Lung (tissue), 17 donors: ENCODE measurements at places on chromosomes 4 and X. TPM values are rescaled to one million over a fixed set of nuclear protein-coding genes. Genes with fewer than 3 reads are reported as not detected.

The CRLF2 gene
- 0.19 TPM for polyA plus RNA-seq

- no peak overlapping the region for H3K27ac ChIP-seq
- no peaks in the 10 kb centered on the region for H3K27me3 ChIP-seq
- H3K36me3 ChIP-seq: no peaks in the 10 kb centered on the region
- no peak overlapping the region for H3K4me3 ChIP-seq
Observed at GRCh38 chrX:53713987-53714579, 27.6 kb upstream of the HUWE1 start.

DNA sequence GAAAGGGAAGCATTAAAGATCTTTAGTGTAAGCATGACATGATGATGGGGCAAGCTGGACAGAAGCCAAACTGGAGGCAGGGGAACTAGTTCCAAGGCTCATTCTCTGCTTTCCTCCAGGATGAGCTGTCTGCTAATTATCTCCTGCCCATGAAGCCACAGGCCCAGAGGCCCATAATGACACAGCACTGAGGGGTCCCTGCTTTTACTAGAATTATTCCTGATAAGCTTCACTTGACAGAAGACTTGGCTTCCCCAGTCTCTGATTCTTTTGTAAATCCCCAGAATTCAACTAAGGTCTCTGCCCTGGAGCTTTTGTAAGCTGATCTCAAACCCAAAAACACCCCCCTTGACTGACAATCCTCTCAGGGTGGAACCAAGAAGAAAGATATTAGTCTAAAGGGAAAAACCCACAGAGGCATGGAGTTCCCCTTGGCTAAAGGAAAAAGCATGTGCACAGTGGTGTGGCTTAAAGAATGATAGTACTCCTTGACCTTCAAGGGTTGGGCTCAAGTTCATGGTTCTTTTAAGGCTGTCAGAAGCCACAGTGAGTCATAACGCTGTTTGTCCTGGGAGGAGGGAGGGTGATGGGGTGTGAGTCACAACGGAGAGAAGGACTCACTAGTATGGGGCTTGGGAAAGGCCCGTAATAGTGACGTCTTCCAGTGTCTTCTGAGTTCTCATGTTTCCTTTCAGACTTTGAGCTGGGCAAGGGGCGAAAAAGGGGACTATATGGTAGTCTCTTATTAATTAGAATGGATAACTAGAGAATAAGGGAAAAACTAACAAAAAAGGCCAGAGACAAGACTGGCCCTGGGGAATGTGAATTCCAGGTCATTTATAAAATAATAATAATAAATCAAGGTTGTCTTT, 146.0 kb upstream of the CPEB2 start:
- DNase-seq: no peak
- H3K27me3 ChIP-seq: no peaks in the 10 kb centered on the region
- H3K4me1 ChIP-seq: no peaks in the 10 kb centered on the region
- peak overlapping the region; percentile 59 for H3K27ac ChIP-seq
- H3K4me3 ChIP-seq: no peak overlapping the region

GRCh38 chr4:145048817-145049216, 49.2 kb downstream of the ANAPC10 start:
- no peaks in the 10 kb centered on the region for H3K27me3 ChIP-seq
- no peaks in the 10 kb centered on the region for H3K4me1 ChIP-seq
- H3K4me3 ChIP-seq: no peak overlapping the region
- H3K36me3 ChIP-seq: no peaks in the 10 kb centered on the region

The USP17L12 gene
- not detected for polyA plus RNA-seq

DNA sequence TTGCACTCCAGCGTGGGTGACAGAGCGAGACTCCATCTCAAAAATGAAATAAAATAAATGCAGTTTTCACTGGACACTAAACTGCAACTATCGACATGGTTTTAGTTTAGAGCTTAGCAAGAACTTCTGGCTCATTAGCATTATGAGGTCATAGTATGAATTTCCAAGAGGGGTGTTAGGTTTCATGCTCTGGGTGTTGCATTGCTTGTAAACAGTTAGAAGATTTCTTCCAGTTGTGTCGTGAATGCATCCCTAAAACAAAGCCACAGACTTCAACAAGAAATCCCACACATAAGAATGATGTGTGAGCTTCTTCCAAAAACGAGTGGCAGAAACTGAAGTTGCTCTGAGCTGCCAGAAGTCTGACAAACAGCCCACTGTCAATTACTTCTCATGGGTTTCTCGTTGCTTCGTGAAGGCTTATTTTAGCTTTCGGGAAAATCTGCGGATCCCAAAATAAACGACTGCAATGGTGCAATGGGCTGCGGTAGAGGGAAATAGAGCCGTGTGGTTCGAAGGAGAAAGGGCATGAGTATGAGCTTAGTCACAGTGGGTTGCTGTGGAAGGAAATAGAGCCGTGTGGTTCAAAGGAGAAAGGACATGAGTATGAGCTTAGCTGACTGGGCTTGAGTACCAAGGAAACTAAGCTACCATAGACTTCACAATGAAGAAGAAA, 354.9 kb downstream of the DHRSX start:
- no peaks in the 10 kb centered on the region for H3K27me3 ChIP-seq
- no peaks in the 10 kb centered on the region for H3K4me1 ChIP-seq
- no peak overlapping the region for H3K4me3 ChIP-seq
- DNase-seq: no peak

GRCh38 chr4:25937801-25938200, 23.8 kb downstream of the SMIM20 start:
- no peak overlapping the region for H3K4me3 ChIP-seq
- H3K4me1 ChIP-seq: peaks cover 16% of the 10 kb centered on the region
- H3K27me3 ChIP-seq: no peaks in the 10 kb centered on the region
- peak; percentile 89 for DNase-seq

- no peaks in the 10 kb centered on the region for H3K4me1 ChIP-seq
- H3K36me3 ChIP-seq: no peaks in the 10 kb centered on the region
- H3K4me3 ChIP-seq: no peak overlapping the region
- no peak for DNase-seq
Observed at GRCh38 chr4:7499661-7500060, 64.9 kb upstream of the PSAPL1 start.

- H3K27me3 ChIP-seq: no peaks in the 10 kb centered on the region
- H3K4me3 ChIP-seq: no peak overlapping the region
- DNase-seq: peak; percentile 11
- H3K27ac ChIP-seq: no peak overlapping the region
Observed at GRCh38 chr4:167955006-167955405, 137.3 kb upstream of the ANXA10 start.

The MAGEB16 gene
- not detected for polyA plus RNA-seq

DNA sequence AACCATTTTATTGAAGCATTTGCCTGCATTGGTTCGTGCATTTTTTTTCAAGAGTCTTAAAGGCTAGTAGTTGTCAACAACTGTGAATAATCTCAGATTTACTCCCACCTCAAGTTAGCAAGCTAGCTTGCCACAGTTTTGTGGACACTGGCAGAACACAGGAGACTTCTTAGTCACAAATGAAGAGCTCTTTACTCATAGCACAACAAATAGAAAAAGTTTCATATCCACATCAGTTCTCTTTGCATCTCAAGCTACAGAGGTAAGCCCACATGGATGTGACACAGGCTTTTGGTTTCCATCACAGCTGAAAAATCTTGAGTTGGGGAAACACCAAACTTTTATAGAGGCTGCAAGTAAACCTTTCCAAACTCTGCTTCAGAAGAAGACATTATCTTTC, 2315.7 kb upstream of the TENM3 start:
- no peaks in the 10 kb centered on the region for H3K36me3 ChIP-seq
- no peaks in the 10 kb centered on the region for H3K4me1 ChIP-seq
- no peak for DNase-seq
- H3K27ac ChIP-seq: no peak overlapping the region
- no peaks in the 10 kb centered on the region for H3K27me3 ChIP-seq

GRCh38 chr4:99790796-99791617, 25.6 kb upstream of the DAPP1 start:
- no peaks in the 10 kb centered on the region for H3K36me3 ChIP-seq
- no peaks in the 10 kb centered on the region for H3K27me3 ChIP-seq
- DNase-seq: no peak
- no peaks in the 10 kb centered on the region for H3K4me1 ChIP-seq
- H3K4me3 ChIP-seq: no peak overlapping the region
- no peak overlapping the region for H3K27ac ChIP-seq

GRCh38 chrX:41043674-41044345, 41.4 kb upstream of the USP9X start:
- no peaks in the 10 kb centered on the region for H3K27me3 ChIP-seq
- no peaks in the 10 kb centered on the region for H3K36me3 ChIP-seq
- no peak overlapping the region for H3K4me3 ChIP-seq
- no peak overlapping the region for H3K27ac ChIP-seq

GRCh38 chr4:148196164-148196563, 246.1 kb downstream of the NR3C2 start:
- no peak for DNase-seq
- no peak overlapping the region for H3K27ac ChIP-seq
- H3K4me3 ChIP-seq: no peak overlapping the region
- H3K4me1 ChIP-seq: no peaks in the 10 kb centered on the region

GRCh38 chrX:154990496-154990895, 32.0 kb downstream of the F8 start:
- no peak overlapping the region for H3K4me3 ChIP-seq
- no peaks in the 10 kb centered on the region for H3K4me1 ChIP-seq
- H3K36me3 ChIP-seq: no peaks in the 10 kb centered on the region
- no peak for DNase-seq
- no peak overlapping the region for H3K27ac ChIP-seq

- no peak overlapping the region for H3K27ac ChIP-seq
- no peaks in the 10 kb centered on the region for H3K4me1 ChIP-seq
- no peak overlapping the region for H3K4me3 ChIP-seq
- no peaks in the 10 kb centered on the region for H3K36me3 ChIP-seq
- DNase-seq: no peak
- H3K27me3 ChIP-seq: no peaks in the 10 kb centered on the region
Observed at GRCh38 chrX:74351760-74352159, 47.8 kb downstream of the ZCCHC13 start.

The TCP11X2 gene
- polyA plus RNA-seq: 0.12 TPM

GRCh38 chr4:95672811-95673210, 124.0 kb upstream of the UNC5C start:
- no peaks in the 10 kb centered on the region for H3K27me3 ChIP-seq
- DNase-seq: no peak
- H3K27ac ChIP-seq: no peak overlapping the region
- H3K4me3 ChIP-seq: no peak overlapping the region

The ADH1B gene
- polyA plus RNA-seq: 186 TPM

DNA sequence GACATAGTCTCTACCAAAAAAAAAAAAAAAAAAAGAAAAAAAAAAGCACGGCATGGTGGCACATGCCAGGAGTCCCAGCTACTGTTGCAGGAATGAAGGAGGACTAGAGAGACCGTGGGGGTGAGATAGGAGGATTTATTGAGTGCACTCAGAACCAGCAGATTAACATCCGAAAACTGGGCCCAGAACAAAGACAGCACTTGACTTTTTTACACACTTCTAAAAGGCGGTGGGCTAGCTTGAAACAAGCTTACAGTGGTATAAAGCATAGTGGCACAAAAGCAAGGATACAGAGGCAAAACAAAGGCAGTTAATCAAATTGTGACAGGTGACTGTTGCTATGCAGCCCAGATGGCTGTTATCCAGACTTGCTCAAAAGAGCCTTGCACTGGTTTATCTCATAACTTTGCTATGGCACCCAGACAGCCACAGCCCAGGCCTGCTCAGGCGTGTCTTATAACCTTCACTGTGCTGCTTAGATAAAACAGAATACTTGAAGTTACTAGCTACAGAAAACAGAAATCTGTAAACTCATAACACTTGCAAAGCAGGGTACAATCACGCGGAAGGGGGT, 9.9 kb upstream of the PI4K2B start:
- no peak overlapping the region for H3K27ac ChIP-seq
- H3K4me1 ChIP-seq: no peaks in the 10 kb centered on the region
- H3K36me3 ChIP-seq: no peaks in the 10 kb centered on the region
- peak; percentile 13 for DNase-seq
- H3K27me3 ChIP-seq: no peaks in the 10 kb centered on the region
- H3K4me3 ChIP-seq: no peak overlapping the region

- H3K27me3 ChIP-seq: no peaks in the 10 kb centered on the region
- H3K36me3 ChIP-seq: no peaks in the 10 kb centered on the region
- H3K27ac ChIP-seq: no peak overlapping the region
- H3K4me1 ChIP-seq: no peaks in the 10 kb centered on the region
Observed at GRCh38 chr4:153107246-153107645, 97.0 kb upstream of the TRIM2 start.

DNA sequence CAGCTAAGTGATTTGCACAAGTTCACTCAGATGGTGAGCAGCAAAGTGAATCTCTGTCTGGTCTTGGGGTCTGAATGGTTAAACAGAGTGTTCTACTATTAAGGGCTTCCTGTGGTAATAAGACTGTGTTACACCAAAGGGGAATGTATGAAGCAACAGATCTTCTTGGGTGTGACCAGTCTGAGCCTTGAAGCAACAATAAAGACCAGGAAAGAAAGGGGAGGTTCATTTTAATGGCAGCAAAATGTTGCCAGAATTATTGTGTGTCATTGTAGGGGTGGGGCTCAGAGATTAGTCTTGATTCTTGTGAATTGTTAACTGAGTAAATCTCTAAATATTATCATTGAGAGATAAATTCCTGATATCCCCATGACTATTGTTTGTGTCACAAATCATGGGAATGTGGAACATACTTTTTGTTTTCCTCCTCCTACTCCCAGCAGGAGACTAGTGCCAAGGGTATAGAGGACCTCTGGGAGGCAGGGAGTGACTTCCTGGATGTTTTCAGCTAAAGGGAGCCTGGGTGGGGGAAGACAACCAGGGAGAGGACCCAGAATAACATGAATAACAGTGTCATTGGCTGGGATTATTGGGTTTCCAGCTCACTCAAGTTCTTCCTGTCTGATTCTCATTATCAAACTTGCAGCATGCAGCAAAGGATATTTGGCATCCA, 141.4 kb upstream of the PAK3 start:
- H3K36me3 ChIP-seq: no peaks in the 10 kb centered on the region
- no peak for DNase-seq
- no peaks in the 10 kb centered on the region for H3K4me1 ChIP-seq

DNA sequence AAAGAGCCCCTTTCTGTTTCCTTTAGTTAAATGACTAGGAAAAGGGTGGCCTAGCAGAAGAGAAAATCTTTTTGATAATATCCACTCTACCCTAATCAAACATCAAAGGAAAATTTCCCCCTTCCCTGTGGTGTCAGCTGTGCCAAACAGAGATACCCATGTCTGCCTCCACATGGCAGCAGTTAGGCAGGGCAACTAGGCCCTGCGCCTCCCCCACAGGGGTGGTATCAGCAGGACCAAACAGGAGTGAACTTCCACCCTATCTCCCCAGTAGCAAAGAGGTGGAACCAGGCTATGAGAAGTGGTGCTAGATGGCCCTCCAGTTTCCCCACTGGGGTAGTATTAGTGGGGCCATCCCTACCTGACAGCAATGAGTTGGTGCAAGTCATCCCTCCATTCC, 19.8 kb upstream of the XKRX start:
- no peak overlapping the region for H3K27ac ChIP-seq
- DNase-seq: no peak
- H3K4me1 ChIP-seq: no peaks in the 10 kb centered on the region
- H3K4me3 ChIP-seq: no peak overlapping the region

The SLIT2 gene
- 8.8 TPM for polyA plus RNA-seq

GRCh38 chrX:94942603-94943002, 1268.6 kb downstream of the FAM133A start:
- H3K27ac ChIP-seq: no peak overlapping the region
- H3K4me3 ChIP-seq: no peak overlapping the region
- no peaks in the 10 kb centered on the region for H3K27me3 ChIP-seq
- no peaks in the 10 kb centered on the region for H3K4me1 ChIP-seq
- DNase-seq: no peak

- no peaks in the 10 kb centered on the region for H3K27me3 ChIP-seq
- no peak overlapping the region for H3K4me3 ChIP-seq
- no peaks in the 10 kb centered on the region for H3K36me3 ChIP-seq
- no peaks in the 10 kb centered on the region for H3K4me1 ChIP-seq
Observed at GRCh38 chrX:7233580-7234406, 85.8 kb upstream of the PUDP start.

- peaks cover 19% of the 10 kb centered on the region for H3K4me1 ChIP-seq
- H3K27me3 ChIP-seq: no peaks in the 10 kb centered on the region
- H3K27ac ChIP-seq: peak overlapping the region; percentile 99
- H3K4me3 ChIP-seq: no peak overlapping the region
- no peak for DNase-seq
Observed at GRCh38 chr4:94453391-94453963, 1.7 kb downstream of the PDLIM5 start.
